ENCODE measurements at places on chromosomes 1 and 21. TPM values are rescaled to one million over a fixed set of nuclear protein-coding genes. Genes with fewer than 3 reads are reported as not detected.

Gene MUTYH
- 24.9 TPM for polyA plus RNA-seq

Gene TBX19
- 1.1 TPM for polyA plus RNA-seq

Gene TMEM52
- 5.8 TPM for polyA plus RNA-seq

Gene RCAN3
- polyA plus RNA-seq = 6.4 TPM

Gene SLC37A1
- 26.9 TPM for polyA plus RNA-seq

GRCh38 chr1:41517062-41517438, 32.6 kb upstream of the EDN2 start:
- DNase-seq = no peak

DNA sequence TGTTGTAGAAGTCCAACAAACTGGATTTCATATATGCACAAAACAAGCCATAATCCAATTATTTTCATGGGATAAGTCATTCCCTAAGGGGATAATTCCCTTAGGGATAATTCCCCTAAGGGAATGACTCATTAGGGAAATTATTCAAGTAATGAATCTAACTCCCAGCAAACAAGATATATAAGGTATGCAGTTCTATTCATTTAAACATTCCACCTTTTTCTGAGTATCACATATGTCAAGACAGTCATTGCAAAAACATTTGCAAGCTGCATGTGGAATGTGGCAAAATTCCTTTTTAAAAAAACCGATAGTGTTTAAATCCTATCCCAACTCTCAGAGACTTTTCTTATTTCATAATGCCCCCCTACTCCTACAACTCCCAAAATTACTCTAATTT, 131.2 kb downstream of the AKT3 start:
- no peak for DNase-seq

- no peak for DNase-seq
These were observed 19.3 kb downstream of the TNFRSF1B start for GRCh38 chr1:12185918-12186678.

GRCh38 chr1:1136547-1137230, 20.8 kb upstream of the C1orf159 start:
- DNase-seq = peak; percentile 62

GRCh38 chr1:112706505-112707220, at the start of gene RHOC:
Gene RHOC (minus strand): TSS chr1:112707127. CDS start chr1:112703799, 3,328 bp downstream.
- peak; percentile 93 for DNase-seq

DNA sequence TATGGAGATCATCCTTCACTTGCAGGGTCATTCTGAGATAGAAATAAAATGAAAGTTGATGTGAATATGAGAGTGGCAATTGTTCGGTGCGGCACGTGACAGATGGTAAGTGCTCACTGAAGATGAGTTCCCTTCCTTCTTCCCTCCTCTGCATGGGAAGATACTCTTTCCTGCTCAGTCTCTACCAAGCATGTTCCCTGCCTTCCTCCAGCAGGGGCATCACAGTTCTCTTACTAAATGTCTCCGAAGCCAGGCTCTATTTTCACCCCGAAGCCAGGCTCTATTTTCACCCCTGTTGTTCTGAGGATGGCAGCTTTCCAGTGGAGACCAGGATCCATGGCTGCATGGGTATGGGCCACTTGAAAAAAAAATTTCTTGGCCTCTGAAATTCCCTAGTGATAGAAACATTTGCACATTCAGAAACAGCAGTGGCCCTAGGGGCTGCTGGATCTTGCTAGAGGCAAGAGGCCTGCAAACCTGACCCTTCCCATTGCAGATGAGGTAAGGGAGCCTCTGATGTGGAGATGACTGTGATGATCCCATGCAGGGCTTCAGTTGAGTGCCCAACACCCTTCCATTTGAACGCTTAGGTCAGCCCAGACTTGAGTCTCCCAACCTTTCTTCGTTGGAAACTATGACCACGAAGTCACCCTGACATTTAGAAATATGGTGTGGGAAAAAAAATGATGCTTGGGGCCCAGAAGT, 123.7 kb upstream of the HMGB4 start:
- DNase-seq = no peak

- peak; percentile 11 for DNase-seq
These were observed 153.9 kb upstream of the GREM2 start for GRCh38 chr1:240765732-240766363.

All from hepatocyte (in vitro differentiated cells).